Stimulated activated CD4-positive, alpha-beta T cell treated with anti-CD3 and anti-CD28 coated beads, Interleukin-12 subunit alpha, Interleukin-12 subunit beta, amount 100 ng/mL, for 24 hours (primary cell): ENCODE measurements at places on chromosomes 4 and X.

GRCh38 chr4:173243321-173243720, 74.7 kb downstream of the GALNT7 start:
- DNase-seq, result no peak

- no peak for DNase-seq
These were observed 356.2 kb downstream of the HS3ST1 start for GRCh38 chr4:11072463-11072862.

DNA sequence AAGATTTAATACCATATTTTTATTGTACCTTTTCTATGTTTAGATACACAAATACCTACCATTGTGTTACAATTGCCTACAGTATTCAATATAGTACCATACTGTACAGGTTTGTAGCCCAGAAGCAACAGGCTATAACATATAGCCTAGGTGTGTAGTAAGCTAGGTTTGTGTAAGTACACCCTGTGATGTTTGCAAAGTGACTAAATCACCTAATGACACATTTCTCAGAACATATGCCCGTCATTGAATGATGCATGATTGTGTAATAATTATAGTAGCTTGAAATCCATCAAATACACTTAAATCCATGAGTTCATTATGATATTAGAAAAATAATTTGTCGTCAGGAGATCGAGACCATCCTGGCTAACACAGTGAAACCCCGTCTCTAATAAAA, 30.8 kb downstream of the GAB3 start:
- DNase-seq, result no peak

- no peak for DNase-seq
These were observed 22.8 kb upstream of the FGFR3 start for GRCh38 chr4:1770245-1770644.

DNA sequence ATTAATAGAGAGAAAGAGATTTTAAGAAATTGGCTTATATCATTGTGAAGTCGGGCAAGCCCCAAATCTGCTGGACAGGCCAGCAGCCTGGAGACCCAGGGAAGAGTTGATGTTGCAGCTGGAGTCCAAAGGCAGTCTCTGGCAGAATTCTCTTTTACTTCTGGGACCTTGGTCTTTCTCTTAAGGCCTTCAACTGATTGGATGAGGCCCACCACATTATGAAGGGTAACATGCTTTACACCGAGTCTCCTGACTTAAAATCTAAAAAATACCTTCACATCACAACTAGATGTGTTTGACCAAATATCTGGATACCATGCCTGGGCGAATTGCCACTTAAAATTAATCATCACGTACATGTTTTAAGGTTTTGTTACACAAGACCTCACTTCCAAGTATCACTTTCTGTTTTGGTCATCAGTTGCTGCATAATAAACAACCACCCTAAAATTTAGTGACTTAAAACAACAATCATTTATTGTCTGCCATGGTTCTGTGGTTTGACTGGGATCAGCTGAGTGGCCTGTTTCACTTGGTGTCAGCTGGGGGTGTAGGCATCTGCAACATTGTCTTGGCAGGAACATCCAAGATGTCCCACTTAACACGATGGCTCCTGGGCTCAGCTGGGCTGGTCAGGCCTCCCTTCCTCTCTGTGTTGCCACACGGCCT, 3.4 kb downstream of the CD38 start:
- DNase-seq, result no peak

GRCh38 chrX:9730078-9730477, 35.6 kb downstream of the GPR143 start:
- DNase-seq, result no peak

DNA sequence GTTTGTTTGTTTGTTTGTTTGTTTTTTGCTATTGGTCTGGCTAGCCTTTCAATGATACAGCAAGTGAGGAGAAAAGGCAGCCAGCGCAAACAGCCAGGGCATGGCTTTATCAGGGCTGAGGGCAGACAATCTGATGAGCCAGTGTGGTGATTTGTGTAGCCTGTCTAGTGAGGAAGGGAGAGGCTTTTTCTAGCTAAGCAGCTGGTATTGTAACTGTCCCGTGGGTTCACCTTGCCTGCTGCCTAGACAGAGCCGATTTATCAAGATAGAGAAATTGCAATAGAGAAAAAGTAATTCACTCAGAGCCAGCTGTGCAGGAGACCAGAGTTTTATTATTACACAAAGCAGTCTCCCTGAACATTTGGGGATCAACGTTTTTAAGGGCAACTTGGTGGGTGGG, 28.2 kb upstream of the SHROOM4 start:
- DNase-seq, result no peak

DNA sequence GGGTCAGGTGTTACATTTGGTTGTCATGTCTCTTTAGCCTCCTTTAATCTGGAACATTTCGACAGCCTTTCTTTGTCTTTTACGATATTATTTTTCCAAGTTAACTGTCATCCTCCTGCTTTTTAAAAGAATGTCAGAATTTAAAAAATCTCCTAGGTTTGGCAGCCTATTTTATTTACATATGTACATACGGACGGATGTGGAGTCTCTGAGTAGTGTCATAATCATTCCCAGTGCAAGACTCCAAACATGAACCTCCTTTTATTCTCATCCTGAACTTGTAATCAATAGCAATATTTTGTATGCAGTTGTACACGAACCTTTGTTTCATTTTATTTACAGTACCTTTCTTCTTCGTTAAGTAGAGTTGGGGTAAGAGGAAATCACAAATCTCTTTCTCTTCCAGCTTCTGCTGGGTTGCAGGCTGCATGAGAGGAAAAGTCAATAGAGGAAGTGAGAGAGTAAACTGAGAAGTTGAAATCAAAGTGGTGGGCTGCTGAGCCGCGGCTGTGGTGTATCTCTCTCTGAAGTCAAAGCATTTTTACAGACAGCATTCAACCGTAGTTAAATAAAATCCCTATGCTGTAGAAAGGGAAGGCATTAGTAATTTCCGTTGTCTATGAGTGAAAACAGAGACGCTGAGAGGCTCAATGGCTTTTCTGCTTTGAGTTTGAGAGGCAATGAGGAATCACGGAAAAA, 53.9 kb upstream of the RPS6KA3 start:
- no peak for DNase-seq

DNA sequence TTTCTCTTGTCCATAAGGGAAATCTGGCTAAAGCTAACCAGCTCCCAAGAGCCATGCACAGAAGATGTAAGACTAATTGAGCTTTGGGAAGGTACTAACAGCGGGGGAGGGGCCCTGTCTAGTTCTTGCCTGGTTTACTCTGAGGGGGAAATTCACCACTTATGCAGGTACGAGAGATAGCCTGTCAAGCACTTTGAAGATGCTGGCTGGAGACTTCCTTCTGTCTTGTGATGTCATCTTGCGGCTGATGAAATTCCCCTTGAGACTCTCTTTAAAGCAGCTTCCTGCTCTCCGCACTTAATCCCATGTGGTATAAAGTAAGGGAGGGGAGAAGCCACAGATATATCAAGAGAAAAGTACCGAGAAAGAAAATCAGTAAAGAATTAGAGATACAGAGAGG, 345.3 kb downstream of the MAPK10 start:
- DNase-seq, result no peak

DNA sequence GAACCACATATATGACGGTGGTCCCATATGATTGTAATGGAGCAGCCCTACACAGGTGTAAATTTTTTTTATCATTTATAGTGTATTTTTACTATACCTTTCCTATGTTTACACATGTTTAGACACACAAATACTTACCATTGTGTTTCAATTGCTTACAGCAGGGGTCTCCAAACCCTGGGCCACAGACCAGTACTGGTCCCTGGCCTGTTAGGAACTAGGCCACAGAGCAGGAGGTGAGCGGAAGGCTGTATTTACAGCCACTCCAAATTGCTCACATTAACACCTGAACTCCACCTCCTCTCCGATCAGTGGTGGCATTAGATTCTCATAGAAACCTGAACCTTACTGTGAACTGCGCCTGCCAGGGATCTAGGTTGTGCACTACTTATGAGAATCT, 201.8 kb upstream of the NDST4 start:
- no peak for DNase-seq

GRCh38 chrX:17768997-17769396, 31.7 kb downstream of the SCML1 start:
- no peak for DNase-seq

GRCh38 chr4:106039796-106040195, 144.5 kb downstream of the NPNT start:
- DNase-seq, result no peak

DNA sequence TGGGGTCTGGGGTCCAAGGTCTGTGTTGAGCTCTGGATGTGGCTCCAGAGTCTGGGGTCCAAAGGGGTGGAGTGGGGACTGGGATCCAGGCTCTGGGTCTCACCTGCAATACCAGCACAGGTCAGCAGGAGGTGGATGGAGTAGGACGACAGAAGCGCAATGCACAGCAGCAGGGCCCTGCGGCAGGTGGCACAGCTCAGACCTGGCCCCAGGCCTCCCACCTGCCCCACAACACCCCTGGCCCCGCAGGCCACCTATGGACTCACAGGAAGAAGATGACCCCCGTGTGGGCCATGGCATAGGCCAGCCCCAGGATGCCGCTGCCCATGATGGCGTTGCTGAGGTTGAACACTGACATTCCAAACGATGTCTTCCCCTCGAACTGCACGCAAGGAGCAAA, 3.4 kb downstream of the SLC38A5 start:
- no peak for DNase-seq

DNA sequence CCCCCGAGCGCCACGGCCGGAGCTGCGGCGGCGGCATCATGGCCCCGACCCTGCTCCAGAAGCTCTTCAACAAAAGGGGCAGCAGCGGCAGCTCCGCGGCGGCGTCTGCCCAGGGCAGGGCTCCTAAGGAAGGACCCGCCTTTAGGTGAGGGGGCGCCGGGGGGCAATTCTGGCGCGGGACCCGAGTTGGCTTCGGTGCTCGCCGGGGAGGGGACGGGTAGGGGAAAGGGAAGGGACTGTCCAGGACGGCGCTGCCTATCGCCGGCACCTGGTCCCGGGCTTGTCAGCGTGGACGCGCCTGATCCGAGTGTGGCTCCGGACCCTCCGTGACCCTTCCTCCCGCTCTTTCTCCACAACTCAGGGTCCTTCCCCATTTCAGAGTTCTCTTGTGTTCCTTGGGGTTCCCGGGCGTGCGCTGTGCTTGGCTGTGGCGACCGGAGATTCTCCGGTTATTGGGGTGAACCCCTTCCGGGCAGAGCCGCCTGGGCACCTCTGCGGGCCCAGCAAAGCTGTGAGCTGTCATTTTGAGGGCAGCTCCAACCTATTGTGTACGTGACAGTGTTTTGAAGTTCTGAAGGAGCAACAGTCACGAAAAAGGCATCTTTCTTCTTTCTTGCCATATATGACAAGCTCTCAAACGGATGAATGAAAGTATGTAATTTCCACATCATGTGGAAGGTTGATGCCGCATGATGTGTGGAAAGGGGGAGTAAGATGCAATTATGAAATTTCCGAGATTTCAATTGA, 522 bp downstream of the FNIP2 start:
- no peak for DNase-seq

DNA sequence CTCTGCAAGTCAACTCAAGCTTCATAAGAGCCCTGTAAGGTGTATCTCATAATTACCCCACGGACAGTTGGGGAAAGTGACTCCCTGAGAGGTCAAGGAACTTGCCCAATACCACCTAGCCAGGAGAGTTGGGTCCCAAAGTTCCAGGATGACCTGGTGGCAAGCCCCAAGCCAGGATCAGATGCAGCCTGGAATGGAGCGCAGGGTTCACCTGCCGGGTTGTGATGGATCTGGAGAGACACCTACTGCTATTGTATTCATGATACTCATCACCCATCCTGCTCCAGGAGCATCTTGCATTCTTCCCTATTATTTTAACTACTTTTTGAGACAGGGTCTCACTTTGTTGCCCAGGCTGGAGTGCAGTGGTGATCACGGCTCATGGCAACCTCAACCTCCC, 36.1 kb downstream of the ZBTB49 start:
- DNase-seq, result no peak

GRCh38 chr4:34158878-34159277, 2085.4 kb downstream of the ARAP2 start:
- DNase-seq, result no peak

DNA sequence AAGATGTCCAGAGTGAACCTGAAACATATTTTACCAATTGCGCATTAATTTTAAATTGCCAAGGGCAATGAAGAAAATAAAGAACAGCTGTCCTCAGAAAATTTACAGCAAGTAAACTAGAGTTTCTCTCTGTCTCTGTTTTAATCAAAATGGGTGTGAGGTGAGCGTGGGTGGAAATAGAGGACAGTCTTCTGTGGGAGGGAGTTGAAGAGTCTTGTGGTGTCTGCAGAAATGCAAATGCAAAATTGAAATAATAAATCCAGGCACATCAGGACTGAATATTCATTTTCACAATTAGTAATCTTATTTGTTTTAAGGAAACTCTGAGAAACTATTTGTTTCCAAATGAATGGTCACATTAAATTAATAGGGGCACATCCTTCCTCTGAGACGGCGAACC, 192.0 kb downstream of the ARHGAP10 start:
- no peak for DNase-seq

DNA sequence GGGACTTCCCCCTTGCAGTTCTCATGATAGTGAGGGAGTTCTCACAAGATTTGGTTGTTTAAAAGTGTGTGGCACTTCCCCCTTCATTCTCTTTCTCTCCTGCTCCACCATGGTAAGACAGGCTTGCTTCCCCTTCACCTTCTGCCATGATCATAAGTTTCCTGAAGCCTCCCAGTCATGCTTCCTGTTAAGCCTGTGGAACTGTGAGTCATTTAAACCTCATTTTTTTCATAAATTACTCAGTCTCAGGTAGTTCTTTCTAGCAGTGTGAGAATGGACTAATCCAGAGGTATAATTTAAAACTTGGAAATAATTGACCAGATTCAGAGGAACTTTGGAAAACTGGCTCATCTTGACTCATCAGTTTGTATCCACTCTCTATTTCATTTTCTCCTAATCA, 129.0 kb downstream of the TMEM47 start:
- no peak for DNase-seq

GRCh38 chr4:93317561-93317960, 511.0 kb upstream of the ATOH1 start:
- no peak for DNase-seq
